ENCODE measurements at places on chromosomes 5 and 9.

DNA sequence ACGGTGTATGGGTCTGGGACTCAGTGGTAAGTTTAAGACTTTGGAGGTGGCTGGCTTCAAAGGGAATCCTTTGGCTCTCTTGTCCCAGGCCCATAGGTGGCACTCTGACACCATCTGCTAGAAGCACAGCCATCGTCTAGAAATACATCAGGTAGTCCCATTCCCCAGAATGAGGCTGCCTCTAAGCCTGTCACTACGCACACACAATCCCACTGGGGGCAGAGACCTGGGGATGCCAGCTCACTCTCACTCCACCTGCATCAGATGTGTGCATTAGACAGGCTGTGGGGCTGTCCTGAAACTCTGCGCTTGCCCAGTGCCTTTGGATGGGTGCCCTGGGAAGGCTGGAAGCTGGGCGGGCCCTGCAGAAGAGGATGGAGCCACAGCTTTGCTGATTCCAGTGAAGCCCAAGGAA is 127.5 kb upstream of the PANK3 start:
- no peak for DNase-seq

GRCh38 chr5:171714261-171714660 is 71.4 kb upstream of the SMIM23 start:
- no peak for DNase-seq

- DNase-seq, result no peak
These were observed 634.4 kb upstream of the WWC1 start for GRCh38 chr5:167657016-167657415.

- peak; percentile 9 for DNase-seq
These were observed 616 bp downstream of the ABL1 start for GRCh38 chr9:130835441-130836298.

GRCh38 chr5:151196556-151197290 is 27.2 kb downstream of the CCDC69 start:
- no peak for DNase-seq

DNA sequence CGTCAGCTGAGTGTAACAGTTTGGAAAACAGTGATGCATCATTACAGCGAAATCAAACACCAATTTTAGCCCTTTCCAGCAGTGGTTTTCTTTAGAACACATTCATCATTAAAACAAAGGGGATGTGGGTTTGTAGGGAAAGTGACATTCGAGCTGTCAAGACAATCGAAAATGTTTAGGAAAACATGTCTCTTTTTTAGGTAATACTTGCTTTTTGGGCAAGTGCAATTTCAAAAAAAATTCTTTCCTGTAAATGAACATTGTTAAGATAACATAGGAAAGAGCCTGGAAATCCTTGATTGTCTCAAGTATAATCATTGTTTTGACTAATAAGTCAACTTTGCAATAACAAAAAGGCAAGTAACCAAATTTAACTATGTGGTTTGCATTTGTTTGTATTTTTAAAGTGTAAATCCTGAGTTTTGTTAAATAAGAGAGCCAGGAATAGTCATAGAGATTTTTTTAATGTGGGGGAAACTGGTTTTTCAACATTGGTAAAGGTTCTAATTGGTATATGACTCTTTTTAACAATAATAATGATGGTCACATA is 182.5 kb downstream of the TTLL11 start:
- no peak for DNase-seq

DNA sequence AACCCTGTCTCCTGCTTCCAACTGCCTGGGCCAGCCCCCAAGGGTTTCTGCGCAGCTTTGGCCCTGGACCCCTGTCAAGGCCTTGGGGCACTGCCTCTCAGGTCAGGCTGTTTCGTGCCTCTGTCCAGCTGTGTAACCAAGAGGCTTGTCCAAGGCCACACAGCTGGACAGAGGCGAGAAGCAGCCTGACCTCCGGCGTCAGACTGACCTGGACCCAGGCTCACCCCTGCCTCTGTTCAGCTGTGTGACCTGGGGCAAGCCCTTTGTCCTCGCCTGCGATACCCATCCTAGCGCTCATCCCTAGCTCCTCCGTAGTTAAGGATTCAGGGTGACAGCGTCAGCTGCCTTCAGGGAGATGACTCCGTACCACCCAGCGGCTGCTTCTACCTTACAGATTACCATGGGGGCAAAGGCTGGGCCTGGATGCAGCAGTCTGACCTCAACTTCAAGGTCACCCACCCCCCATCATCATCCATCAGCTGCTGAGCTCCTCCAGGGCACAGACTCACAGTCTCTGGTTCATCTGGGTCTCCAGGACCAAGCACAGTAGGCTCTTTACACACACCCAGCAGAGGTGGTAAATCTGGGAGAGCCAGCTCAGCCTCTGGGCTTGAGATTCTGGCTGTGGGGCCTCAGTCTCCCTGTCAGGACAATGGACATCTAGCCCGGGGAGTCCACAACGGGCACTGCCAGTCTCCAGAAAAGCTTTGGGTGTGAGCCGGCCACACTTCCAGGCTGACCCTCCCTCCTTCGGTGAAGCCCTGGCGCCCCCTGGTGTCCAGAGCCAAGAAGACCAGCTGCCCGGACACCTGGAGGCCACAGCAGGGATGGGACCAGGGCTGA is 7.9 kb downstream of the AK1 start:
- peak; percentile 68 for DNase-seq

- no peak for DNase-seq
These were observed 1148.4 kb downstream of the EFNA5 start for GRCh38 chr5:106522296-106522695.
